ENCODE measurements at places on chromosomes 7 and 10.
A peak's percentile ranks its signal among the peaks of the same experiment; 100 is the strongest.

DNA sequence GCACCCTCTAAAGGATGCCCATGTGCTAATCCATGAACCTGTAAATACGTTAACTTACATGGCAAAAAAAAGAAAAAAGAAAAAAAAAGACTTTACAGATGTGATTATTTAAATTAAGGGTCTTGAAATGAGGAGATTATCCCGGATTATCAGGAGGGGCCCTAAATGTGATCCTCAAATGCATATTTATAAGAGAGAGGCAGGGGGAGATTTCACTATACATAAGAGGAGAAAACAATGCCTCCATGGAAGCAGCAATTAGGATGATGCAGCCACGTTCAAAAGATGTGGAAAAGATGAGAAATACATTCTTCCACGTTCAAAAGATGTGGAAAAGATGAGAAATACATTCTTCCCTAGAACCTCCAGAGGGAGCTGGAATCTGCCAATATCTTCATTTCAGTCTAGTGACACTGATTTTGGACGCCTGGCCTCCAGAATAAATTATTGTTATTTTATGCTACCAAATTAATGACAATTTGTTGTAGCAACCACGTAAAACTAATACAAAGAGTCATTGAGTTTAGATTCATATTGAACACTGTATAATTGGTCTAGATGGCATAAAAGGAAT, 328.4 kb upstream of the GNAI1 start:
- DNase-seq: no peak

- DNase-seq: no peak
Observed at GRCh38 chr10:824497-824896, 107.0 kb downstream of the LARP4B start.

DNA sequence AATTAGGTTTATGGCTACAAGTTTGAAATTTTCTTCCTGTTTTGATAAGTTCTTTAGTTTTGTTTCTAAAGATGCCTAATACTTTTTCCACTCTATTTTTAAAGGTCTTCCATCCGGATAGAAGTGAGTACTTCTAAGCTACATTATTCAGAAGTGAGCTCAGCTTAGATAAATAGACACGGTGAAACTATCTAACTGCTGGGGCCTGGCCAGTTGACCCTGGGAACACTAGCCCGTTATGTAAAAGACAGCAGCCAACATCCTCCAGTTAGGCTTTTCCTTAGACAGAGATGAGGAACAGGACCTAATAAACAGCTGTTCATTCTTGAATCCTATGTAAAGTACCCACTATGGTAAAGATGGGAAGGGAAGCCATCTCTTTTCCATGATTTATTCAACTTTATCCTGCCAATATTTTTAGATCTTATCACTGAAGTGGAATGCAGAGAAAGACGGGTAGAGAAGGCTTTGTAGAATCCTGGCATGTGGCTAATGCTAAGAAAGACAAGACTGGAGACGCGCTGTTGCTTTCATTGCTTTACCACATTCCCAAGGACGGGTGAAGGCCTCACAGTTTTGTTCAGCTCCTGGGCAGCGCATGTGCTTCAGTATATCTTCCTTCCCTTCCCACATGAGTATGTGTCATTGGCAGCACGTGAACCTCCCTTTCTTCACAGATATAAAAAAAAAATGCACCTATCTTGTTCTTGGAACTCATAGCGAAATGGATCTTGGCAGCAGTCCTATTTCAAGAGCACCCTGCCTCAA, 340.0 kb upstream of the MEOX2 start:
- DNase-seq: no peak

GRCh38 chr10:131832056-131832685, 68.6 kb upstream of the PPP2R2D start:
- DNase-seq: no peak

DNA sequence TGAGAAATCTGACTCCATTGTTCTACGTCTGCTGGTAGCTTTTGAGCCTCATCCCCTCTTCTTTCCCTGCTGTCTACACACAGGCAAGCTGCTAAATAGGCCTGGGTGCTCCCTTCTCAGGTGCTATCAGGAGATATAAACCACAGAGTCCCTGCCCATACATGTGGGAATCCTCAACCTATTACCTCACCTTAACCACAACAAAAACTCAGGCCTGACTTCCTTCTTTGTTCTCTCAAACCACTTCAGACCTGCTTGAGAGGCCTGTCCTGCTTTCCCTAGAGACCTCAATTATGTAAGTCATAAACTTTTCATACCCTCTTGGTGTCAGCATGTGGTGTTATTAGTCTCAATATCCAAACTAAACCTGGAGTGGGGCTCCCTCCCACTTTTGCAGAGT, 75.0 kb upstream of the MAGI2 start:
- no peak for DNase-seq

DNA sequence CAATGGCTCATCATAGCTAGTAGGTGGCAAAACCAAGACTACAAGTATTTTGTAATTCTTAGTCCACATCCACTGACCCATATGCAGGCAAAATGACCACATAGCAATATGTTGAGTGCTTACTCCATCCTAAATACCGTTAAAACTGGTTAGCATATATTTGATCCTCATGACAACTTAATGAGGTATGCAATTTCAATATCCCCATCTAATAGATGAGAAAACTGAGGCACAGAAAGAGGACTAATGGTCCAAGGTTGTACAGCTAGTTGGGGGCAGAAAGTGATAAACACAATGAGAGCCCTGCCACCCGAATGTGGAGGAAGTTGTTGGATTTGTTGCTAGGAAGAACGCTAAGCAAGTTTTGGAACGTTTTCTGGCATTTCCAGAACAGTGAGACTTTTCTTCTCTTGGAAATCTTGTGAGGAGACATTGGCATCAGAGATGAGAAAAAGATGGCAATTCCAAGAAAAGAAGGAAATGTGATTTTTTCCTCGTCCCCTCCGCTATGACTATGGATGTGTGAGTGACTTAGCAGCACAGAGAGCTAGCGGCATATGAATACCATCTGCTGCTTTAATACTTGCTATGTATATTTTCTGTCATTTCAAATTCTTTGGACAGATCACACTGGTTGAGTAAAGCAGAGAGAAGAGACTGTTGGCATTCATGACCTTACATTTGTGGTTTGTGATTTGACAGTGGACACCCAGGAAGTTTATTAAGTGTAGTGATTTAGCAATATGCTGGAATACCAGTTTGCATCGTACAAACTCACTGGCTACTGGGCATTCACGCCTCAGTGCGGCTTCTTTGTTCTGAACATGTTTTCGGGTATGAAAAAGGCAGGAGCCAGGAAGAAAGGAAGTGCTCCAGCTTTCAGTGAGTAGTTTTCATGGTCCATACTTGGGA, 51.5 kb downstream of the NRCAM start:
- no peak for DNase-seq

GRCh38 chr7:35593899-35594298, 101.0 kb downstream of the HERPUD2 start:
- no peak for DNase-seq

GRCh38 chr10:97923057-97923456, 73.4 kb downstream of the GOLGA7B start:
- no peak for DNase-seq

- no peak for DNase-seq
Observed at GRCh38 chr10:115953968-115954367, 319.0 kb downstream of the GFRA1 start.

DNA sequence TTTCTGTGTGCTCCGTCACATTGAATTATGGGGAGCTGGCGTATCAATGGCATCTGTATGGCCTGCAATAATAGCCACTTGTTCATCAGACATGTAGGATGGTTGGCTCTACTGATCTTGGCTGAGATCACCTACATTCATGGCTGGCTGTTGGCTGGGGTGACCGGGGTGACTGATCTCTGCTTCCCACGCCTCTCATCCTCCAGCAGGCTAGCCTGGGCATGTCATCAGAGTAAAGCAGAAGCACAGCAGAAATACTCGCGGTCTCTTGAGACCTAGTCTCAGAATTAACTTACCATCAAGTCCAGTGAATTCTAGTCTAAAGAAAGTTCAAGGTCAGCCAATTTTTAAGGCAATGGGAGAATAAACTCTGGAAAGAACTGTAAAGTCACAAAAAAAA, 257.7 kb upstream of the GLI3 start:
- DNase-seq: no peak

DNA sequence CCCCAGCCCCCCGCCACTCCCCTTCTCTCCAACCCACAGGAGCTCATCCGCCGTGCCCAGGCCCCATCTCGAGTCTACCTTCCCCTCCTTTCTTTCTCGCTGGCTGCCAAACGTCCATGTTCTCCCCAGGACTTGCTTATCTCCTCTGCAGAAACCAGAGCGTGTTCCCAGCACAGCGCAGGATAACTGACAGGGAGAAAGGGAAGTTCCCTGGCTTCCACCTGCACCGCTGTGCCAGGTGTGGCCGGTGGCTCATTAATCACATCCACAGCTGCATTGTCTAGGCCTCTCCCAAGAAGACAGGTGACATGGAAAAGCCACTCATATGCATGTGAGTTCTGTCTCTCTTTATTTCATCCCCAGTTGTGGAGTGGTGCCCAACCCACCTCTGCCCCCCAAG, 113.2 kb downstream of the ITIH5 start:
- DNase-seq: no peak

GRCh38 chr10:108544500-108545120, 1378.7 kb downstream of the XPNPEP1 start:
- peak; percentile 2 for DNase-seq

DNA sequence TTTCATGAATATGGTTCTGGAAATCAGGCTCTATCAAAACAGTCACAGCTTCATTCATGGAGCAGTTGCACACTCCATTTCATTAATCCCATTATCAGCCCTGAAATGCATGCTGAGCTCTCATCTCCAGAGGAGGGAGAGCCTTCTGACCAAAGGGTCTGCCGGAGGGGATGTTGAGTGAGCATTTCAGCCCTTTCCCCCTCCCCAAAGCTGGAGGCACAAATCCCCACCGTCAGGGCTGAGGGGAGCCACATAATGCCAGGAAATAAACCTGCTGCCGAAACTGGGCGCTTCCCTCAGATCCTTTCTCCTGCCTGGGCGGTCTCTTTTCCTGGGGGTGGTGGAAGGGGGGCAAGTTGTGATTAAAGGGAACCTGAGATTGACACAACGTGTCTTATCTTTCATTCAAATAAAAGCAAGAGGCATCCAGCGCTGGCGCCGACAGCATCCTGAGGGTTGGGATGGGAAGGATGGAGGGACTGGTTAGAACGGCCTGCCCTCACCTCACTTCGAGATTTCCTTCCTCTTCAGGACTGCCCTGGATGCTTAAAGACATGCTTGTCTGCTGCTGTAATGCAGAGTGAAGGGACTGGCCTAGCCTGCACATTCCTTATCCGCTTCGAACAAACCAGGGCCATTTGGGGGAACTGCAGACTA, 71.6 kb downstream of the TLL2 start:
- DNase-seq: no peak

- DNase-seq: no peak
Observed at GRCh38 chr7:42315631-42316030, 78.6 kb upstream of the GLI3 start.

GRCh38 chr10:72226418-72227027, 10.4 kb upstream of the ASCC1 start:
- DNase-seq: no peak

DNA sequence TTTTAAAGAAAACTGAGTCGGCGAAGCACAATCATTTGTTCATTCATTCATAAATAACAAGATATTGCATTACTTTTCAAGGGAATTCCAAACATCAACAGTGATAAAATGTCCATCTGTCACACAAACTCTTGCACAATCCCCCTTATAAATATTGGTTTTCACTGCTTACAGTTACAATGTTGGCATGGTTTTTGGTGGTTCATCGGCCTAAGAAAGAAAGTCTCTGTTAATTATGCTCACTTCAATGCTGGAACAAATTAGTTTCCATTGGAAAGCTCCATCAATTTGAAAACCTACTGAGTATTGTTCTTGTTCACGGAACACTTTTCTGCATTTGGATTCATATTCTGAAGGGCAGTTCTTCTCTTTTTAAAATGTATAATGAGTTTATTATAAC, 188.5 kb downstream of the JAZF1 start:
- DNase-seq: no peak

GRCh38 chr7:108086546-108086945, 43.6 kb downstream of the LAMB4 start:
- DNase-seq: no peak

DNA sequence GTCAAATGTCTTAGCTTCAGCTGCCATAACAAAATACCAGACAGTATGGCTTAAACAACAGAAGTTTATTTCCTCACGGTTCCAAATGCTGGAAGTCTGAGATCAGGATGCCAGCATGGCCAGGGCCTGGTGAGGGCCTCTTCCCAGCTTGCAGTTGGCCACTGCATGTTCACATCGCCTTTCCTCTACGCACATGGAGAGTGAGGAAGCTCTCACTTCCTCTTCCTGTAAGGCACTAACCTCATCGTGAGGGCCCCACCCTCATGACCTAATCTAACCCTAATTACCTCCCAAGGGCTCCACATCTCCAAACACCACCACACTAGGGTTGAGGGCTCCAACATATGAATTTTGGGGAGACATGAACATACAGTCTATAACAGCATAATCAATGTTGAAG, 14.4 kb downstream of the ZNF33B start:
- no peak for DNase-seq

DNA sequence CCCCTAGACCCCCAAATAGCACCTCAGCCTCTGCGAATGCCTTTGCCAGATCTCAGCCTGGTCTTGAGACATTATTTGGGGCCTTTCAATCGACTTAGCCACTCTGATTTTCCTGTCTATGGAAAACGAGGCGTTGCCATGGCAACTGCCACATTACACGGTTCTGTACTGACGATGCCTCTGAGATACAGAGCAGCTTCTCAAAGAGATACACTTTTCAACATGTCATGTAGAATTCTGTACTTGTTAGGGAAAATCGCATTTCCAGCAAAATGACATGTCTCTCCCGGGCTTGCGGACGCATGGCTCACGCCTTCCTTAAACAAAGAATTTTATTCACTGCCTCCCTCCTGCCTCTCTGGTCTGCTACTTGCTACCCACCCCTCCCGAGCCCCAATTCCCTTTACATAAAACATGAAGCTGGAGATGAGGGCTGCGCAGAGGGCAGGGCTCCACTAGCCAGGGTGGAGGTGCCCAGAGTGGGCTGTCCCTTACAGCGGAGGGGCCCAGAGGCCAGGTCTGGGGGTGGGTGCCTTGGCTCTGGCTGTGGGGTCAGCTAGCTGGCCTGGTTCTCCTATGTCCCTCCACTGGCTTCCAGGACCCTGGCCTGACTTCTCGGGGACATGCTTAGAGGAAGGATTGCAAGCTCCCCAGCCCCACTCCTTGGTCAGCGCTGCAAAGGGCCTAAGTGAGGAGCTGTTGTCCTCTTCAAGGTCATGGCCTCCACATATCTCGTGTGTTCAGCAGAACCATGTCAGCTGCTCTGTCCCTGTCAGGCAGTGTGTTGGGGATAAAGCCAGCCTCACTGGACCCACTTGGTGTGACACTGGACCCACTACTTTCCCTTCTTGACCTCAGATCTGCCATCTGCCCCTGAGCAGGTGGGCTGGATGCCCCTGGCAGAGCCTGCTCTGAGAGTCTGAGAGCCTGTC, 342.5 kb downstream of the RPS24 start:
- no peak for DNase-seq

- no peak for DNase-seq
Observed at GRCh38 chr7:54141576-54141975, 400.6 kb upstream of the VSTM2A start.

DNA sequence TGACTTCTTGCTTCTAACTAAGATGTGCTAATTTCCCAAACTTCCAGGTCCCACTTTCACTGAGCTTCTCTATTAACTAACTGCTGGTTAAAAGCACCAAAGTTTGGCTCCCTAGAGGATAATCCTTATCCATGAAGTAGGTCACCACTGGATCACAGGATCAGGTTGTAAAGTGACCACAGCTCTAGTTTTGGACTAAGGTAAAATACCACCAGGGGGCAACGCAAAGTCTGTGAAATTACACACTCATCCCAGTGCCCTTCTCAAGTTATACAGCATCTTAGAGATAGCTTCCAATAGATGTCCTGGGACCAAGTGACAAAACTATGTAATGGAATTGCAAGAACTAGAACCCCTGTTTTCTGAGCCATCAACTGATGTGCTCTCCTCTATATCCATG, 116.4 kb upstream of the ASAH2 start:
- no peak for DNase-seq
